ENCODE measurements at places on chromosomes 3 and 15.

DNA sequence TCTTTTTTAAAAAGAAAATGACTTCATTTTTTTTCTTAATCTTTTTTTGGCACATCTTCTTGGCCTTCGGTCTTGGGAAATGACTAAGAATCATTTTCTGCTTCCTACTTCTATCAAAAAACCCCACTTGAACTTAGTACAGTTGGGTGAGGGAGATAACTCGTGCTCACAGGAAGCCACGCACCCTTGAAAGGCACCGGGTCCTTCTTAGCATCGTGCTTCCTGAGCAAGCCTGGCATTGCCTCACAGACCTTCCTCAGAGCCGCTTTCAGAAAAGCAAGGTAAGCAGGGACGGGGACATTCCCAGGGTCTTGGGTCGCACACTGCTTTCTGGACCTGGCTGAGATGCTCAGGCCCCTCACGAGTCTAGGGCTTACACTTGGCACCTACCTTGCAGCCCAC lies at the start of gene CCR4:
Gene CCR4 (plus strand): TSS at position 235 of the 402 bp plus-strand sequence. CDS start 1,779 bp downstream, outside the sequence.
- DNase-seq: peak; percentile 20

- DNase-seq: no peak
Observed at GRCh38 chr15:27166917-27167316, 195.9 kb downstream of the GABRG3 start.

DNA sequence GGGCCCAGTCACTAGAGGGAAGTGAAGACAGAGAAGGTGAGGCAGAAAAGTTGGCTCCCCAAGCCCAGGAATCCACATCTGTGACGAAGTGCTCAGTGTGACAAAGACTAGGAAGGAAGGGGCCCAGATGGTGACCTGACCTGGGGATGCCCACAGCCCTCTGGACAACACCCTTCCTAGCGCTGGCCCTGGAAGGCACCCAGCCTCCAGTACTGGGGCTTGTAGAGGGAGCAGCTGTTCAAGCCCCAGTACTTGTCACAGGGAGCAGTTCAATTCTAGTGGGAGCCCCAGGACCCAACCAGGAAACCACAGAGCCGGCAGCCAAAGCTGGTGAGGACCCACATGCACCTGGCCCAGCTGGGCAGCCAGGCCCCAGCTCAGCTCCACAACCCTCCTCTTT lies 190.8 kb downstream of the XXYLT1 start:
- no peak for DNase-seq

DNA sequence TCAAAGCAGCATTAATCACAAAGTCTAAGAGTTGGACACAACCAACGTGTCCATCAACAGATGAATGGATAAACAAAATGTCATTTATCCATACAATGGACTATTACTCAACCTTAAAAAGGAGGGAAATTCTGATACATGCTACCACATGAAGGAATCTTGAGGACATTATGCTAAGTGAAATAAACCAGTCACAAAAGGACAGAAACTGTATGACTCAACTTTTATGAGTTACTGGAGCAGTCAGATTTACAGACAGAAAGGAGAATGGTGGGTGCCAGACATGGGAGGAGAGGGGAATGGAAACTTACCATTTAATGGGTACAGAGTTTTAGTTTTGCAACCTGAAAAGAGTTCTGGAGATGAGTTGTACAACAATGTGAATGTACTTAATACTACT lies 43.0 kb upstream of the SEC13 start:
- no peak for DNase-seq

GRCh38 chr15:90354986-90355385 lies 2.9 kb downstream of the ZNF774 start:
- no peak for DNase-seq

DNA sequence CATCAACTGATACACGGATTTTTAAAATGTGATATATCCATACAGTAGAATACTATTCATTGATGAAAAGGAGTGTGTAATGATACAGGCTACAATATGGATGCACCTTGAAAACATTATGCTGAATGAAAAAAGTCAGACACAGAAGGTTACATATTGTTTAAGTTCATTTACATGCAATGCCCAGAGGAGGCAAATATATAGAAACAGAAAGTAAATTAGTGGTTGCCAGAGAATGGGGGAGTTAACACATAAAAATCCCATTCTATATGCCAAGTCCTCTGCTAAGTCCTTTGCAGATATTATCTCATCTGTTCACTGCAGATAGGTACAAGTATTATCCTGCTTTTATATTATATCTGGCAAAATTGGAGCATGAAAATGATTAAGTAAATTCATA lies 22.1 kb upstream of the CDIN1 start:
- DNase-seq: no peak

DNA sequence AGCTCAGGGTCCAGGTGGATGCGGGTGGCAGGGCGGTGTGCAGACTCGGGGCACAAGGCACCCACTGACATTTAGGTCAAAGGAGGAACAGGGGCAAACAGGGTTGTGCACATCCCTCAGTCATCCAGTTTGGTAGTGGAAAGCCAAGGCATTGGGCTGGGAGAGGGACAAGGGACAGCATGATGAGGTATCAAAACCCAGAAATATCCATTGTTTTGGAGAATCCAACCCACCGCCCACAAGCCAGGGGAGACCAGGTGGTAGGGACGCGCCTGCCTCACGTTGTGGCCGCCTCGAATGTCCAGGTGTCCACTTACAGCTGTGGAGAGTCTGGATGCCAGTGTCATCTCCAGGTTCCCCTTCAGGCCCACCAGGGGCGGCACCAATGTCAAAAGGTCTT lies 33.3 kb downstream of the SLC41A3 start:
- DNase-seq: no peak

- DNase-seq: no peak
Observed at GRCh38 chr15:98039596-98039995, 79.1 kb downstream of the ARRDC4 start.

- no peak for DNase-seq
Observed at GRCh38 chr15:50128266-50128665, 9.2 kb upstream of the ATP8B4 start.

DNA sequence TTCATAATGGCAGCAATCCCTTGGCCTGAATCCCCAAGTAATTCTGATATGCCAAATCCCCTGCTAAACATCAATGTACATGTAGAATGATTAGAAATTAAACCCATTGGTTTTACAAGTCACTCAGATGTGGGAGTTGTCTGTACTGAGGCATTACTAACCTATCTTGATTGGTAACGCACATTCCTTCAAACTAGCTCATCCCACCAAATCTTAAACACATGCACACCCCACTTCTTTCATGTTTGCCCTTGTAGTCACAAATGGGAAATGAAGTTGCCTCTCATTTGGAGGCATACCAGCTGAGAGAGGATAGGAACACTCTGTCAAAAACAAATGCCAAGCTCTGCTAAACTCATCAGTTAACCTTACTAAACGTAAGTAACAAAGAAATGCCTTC lies 29.1 kb upstream of the MAN2C1 start:
- no peak for DNase-seq

DNA sequence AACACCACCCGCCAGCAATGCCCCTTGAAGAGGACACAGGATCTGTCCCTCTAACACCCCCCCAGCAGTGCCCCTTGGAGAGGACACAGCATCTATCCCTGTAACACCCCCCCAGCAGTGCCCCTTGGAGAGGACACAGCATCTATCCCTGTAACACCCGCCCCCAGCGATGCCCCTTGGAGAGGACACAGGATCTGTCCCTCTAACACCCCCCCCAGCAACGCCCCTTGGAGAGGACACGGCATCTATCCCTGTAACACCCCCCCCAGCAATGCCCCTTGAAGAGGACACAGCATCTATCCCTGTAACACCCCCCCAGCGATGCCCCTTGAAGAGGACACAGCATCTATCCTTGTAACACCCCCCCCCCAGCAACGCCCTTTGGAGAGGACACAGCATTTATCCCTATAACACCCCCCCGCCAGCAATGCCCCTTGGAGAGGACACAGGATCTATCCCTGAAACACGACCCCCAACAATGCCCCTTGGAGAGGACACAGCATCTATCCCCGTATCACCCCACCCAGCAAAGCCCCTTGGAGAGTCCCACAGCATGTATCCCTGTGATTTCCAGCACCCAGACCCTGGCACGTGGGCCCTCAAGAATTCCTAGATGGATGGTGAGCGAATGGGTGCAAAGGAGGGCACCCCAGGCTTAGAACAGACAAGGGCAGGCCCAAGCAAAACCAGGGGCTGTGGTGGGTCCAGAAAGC lies 26.9 kb downstream of the TNK2 start:
- DNase-seq: no peak

GRCh38 chr3:141457624-141458236 lies 29.1 kb upstream of the RASA2 start:
- no peak for DNase-seq

DNA sequence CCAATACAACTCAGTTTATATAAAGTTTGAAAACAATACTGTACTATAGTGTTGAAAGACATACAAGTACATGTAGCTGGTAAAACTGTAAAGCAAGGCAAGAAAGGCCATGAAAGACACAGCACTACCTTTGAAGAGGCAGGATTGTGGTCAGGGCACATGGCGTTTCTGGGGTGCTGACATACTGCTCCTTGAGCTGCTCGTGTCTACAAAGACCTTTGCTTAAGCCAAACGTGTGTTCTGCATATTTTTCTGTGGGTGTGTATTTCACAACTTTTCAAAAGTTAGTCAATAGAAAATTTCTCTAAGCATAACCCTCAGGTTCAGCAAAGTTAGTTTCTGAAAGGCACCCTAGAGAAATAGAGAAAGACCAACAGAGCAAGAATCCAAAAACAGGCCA lies 14.1 kb upstream of the TOPAZ1 start:
- DNase-seq: no peak

- no peak for DNase-seq
Observed at GRCh38 chr3:153591561-153592245, 429.7 kb downstream of the RAP2B start.

DNA sequence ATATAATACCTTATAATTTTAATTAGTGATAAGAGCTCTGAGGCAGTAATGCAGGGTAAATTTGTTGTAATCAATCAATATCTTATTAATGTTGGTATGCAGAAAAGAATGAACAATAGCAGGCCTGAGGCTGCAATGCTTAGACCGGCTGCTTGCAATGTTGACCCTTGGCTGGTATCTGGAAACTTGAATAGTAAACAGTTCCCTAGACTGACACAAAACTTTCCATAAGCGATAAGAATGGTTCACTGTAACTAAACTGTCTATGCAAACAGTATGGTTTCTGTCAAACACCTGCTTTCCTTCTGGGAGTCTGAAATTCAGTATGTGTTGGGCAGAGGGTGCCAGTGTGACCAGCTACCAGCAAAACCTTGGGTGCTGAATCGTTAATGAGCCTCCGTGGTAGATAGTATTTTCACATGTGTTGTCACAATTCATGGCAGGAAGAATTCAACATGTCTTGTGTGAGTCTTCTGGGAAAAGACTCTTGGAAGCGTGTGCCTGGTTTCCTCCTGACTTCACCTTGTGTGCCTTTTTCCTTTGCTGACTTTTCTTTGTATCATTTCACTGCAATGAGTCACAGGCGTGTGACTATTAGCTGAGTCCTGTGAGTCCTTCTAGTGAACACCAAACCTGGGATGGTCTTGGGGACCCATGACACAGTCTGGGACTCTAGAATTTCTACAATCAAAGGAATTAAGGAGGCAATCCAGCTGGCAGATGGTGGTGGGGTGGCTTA lies 30.7 kb upstream of the CLRN1 start:
- no peak for DNase-seq

DNA sequence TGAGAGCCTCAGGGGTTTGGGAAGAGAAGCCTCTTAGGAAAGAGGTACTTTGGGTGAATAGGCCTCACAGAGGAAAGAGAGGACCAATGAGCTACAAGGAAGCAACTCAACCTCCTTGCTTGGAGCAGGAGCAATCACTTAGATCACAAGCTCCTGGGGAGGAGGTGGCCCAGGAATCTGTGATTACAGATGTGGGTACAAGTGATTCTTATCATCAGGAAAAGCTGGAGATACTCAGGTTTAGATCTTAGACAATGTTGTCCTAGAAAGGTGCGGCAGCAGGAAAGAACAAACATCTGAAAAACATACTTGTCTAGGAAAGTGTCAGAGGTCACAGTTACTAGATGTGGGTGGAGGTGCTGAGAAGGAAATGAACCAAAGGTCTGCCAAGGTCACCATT lies 8.2 kb downstream of the PARP16 start:
- no peak for DNase-seq

DNA sequence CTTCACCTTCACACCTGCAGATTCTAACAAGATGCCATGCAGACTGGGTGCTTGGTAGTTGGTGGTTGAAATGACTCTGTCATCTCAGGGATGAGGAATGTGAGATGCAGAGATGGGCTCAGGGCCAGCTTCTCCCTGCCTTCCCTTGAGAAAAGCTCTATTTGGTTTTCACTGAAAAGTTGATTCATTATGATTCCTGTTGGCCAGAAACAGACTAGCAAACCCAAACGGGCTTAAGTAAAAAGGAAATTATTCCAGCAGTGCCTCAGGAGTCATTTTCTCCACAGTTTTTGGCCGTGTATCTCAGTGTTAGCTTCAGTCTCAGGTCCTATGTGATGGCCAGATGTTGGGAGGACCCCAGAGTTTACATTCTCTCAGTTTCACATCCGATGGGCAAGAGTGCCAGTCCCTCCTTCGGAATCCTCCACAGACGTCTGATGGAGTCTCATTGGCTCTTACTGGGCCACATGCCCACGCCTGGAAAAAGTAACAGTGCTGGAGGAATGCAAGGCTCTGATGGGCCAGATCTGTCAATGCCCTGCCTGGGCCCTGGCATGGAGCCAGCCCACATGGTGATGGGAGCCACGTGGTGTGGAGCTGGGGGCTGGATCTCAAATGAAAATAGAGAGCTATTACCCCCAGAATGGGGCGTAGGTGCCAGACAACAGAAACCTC lies 22.3 kb upstream of the SACM1L start:
- DNase-seq: no peak

GRCh38 chr15:58918239-58918638 lies 15.2 kb downstream of the SLTM start:
- no peak for DNase-seq

DNA sequence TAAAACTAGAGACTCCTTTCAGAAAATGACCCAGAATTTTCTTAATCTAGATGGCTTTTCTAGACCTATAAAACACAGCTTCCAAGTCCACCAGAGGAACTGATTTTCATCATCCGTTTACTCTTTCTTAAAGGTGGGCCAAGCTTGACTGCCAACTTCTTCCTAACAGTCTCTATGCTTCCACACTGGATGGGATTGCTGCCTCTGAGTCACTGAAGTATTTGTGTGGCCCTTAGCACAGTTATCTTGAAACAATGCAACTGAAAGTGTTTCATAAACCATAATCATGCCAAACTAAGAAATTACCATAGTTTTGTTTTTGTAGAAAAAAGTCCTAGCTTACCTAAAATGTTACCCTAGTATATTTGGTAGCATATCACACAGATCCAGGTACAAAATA lies 985.7 kb downstream of the TUSC7 start:
- no peak for DNase-seq

- DNase-seq: no peak
Observed at GRCh38 chr3:44026220-44026865, 215.3 kb upstream of the TOPAZ1 start.

Data from stimulated activated CD4-positive, alpha-beta T cell treated with anti-CD3 and anti-CD28 coated beads, Interleukin-15, amount 100 ng/mL, for 1 hour (primary cell).